ENCODE measurements at places on chromosomes 16 and 17.

DNA sequence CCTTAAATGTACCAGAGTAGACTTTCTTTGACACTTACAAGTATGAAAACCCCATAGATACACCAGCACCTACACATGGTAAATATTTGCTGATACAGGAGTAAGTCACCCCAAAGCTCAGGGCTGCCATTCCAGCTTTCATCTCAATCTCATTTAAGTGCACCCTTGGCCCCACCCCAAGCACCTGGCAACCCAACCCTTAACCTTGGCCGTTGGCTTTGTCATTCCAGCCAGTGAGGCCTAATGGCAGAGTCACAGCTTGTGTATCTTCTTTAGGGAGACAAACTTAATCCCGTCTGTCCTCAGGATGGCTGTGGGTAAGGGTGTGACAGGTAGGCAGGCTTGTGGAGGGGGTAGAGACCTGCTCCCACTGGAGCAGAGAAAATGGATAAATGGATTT is 31.5 kb upstream of the TMEM220 start:
- DNase-seq, result no peak

GRCh38 chr17:81890447-81891302 is 711 bp downstream of the ALYREF start:
- no peak for DNase-seq

- no peak for DNase-seq
Observed at GRCh38 chr16:48112600-48112999, 43.2 kb downstream of the ABCC12 start.

DNA sequence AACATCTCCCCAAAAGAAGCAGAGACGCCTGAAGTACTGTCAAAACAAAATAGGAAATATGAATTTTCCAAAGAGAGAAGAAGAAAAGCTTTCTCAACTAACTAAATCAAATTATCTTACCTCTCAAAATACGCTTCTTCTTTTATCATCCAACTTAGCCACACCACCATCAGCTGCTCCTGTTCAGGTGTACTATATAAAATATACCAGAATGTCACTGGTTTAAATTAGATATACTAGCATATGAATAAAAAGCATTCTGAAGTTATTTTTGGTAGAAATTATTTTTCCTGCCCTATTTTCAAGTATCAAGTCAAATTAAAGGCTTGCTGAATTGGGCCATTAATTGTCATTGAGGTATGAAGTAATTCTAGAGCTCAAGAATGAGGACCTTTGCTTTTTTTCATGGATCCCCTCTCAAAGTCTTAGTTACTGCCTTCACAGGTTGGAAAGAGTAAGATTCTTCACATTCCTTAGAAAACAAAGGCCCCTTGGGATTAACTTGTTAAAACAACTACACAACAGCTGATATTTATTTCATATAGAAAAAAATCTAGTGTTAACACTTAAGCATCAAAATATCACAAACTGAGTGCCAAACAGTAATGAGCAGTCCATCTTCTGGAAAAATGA is 30.1 kb downstream of the INTS2 start:
- no peak for DNase-seq

GRCh38 chr16:78930561-78930960 is 670.0 kb downstream of the MAF start:
- DNase-seq, result no peak

GRCh38 chr16:518858-519257 is 8.7 kb upstream of the CAPN15 start:
- no peak for DNase-seq

DNA sequence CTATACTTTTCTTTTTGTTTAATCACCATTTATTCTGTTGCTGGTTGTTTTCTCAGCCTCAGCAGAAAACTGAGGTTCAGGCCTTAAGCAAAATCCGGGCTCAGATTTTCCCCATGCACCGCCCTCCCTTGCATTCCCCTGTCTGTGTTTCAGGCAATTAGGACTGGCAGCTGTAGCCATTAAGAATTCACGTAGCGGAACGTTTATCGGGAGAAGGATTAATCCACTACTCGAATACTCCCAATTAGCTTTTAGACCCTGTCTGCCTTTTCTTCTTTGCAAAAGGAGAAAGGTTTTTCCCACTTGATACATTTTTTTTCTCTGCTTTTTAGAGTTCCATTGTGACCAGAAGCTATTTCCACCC is 173.1 kb downstream of the RPTOR start:
- no peak for DNase-seq

GRCh38 chr17:7336240-7337175 is at the start of gene ACAP1:
Gene ACAP1 (plus strand): TSS chr17:7336529. CDS start chr17:7336735, 206 bp downstream.
- DNase-seq, result peak; percentile 83

GRCh38 chr16:85365120-85365519 is 248.0 kb upstream of the GSE1 start:
- DNase-seq, result no peak

DNA sequence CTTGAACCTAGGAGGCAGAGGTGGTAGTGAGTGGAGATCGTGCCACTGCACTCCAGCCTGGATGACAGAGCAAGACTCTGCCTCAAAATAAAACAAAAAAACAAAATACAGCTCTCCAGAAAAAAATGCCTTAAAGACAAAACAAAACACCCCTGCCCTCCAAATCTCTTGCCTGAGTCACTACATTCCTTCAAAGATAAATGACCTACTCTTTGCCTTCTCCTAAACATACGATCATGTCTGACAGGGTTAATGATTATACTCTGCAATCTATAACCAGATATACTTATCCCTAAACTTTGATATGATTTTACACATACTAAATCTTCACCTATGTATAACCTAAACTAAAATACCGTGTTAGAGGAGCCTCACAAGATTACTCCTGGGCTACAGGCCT is 1.4 kb upstream of the SETD6 start:
- no peak for DNase-seq

DNA sequence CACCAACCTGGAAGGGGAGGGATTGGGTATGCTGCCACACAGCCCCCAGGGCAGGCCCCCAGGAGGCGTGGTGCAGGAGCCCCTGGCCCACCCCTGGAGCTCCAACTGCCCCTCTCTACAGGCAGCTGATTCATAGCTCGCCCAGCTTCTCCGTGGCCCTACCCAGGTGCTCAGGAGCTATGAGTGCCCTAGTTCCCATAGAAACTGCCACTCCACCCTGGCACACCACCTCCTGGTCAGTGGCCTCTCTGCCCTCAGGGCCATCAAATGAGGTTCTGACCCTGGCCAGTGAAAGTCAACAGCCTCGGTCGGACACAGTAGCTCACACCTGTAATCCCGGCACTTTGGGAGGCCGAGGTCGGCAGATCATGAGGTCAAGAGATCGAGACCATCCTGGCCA is 18.0 kb downstream of the CNGB1 start:
- no peak for DNase-seq
